ENCODE measurements at places on chromosomes 12 and 14.

DNA sequence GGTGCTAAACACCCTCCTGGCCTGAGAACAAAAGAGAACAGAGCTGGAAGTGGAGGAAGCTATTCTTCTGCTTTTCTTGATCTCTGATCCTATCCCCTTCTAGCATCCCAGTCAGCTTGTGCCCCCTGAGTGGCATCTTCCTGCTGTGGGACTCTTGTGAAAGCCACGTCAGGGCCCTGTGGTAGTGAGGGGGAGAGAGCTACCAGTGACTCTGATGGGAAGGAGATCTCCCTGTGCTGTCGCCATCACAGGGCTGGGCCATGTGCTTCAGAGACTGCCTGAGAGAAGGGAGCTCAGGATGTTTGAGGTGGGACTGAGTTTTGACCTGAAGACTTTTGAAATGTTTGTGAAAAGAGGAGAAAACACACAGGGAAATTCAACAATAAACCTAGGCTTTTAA is 107.6 kb upstream of the FUT8 start:
- no peaks in the 10 kb centered on the region for H3K36me3 ChIP-seq
- H3K27me3 ChIP-seq = no peaks in the 10 kb centered on the region

- no peaks in the 10 kb centered on the region for H3K36me3 ChIP-seq
- no peak overlapping the region for H3K27ac ChIP-seq
- DNase-seq = no peak
- H3K4me1 ChIP-seq = no peaks in the 10 kb centered on the region
These were observed 56.4 kb downstream of the FZD10 start for GRCh38 chr12:130218682-130219081.

DNA sequence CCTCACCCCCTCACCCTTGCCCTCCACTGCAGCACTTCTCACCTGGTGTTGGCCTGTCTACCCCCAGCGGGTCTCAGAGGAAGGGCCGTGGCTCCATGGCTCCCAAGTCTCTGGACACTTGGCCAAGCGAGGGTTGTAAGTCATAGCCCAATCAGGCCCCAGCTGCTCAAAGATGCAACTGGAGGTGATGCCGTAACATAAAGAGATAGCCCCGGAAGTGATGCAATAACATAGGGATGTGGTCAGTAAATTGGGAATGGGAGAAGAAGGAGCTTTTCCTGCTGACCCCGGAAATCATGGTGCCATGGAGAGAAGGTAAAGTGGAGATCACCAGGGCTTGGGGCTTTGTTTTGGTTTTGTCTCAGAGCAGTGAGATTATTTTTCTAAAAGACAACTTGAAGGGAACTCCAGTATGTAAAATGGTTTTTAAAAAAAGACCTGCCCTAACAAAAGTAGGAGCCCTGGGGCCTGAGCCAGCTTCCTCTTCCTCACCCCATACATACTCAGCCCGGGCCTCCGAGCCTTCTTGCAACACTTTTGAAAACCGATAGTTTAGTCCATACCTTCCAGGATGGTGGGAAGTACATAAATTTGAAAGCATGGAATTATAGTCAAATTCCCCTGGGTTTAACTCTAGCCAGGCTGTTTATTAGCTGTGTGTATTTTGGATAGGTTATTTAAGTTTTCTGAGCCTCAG is 212.5 kb downstream of the CRADD start:
- peak; percentile 39 for DNase-seq
- no peaks in the 10 kb centered on the region for H3K27me3 ChIP-seq
- no peaks in the 10 kb centered on the region for H3K36me3 ChIP-seq
- no peak overlapping the region for H3K4me3 ChIP-seq

DNA sequence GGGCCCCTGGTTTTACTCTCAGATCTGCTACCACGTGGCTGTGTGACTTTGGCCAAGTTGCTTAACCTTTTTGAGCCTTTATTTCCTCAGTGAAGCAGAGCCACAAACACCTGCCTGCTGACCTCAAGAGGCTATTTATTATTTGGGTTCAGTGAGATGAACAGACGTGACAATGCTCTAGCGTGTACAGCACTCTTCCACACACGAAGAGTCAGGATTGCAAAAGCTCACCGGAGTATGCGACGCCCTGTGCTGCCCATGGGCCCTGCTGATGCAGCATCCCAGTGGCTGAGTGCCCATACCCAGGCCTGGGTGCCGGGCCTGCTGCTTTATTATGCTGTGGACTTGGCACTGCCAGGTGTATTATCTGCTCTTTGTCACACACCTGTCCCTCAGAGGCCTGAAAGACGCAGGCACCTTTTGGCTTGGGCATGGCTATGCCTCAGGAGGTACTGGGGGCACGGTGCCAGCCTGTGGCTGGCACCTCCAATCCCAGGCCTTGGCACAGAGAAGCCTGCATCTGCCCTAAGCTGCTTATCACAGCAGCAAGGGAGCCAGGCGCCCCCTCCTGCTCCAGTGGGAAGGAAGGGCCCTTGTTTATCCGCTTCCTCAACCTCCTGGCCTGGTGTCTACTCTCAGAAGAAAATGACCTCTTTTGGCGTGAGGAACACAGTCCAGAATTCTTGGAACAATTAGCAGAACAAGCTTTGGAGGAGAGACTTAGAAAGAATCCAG is 22.3 kb upstream of the TC2N start:
- no peak overlapping the region for H3K27ac ChIP-seq
- H3K27me3 ChIP-seq = no peaks in the 10 kb centered on the region
- H3K4me3 ChIP-seq = no peak overlapping the region
- H3K36me3 ChIP-seq = peaks cover 2% of the 10 kb centered on the region
- H3K4me1 ChIP-seq = no peaks in the 10 kb centered on the region
- no peak for DNase-seq

DNA sequence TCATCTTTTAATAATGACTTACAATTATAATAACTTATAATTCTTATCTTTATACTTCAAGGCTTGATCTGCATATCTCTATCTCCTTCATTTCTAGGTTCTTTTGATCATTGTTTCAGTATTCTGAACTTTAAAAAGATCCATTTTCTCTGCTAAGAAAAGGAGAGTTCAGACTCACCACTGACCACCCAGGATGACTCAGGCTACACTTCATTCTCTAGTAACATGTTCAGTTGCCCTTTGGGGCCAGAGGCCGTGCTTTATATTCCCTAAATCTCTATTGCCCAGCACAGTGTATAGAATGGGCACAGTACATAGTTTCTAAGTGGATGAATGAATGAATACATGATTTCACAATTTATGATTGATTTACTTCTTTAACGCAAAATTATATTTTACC is 268.7 kb downstream of the AKAP6 start:
- H3K4me1 ChIP-seq = peaks cover 18% of the 10 kb centered on the region
- H3K27ac ChIP-seq = no peak overlapping the region

All from fibroblast of lung (primary cell).